Fibroblast of skin of left biceps (primary cell): ENCODE measurements at places on chromosomes 13 and 19.

GRCh38 chr13:99196466-99197116 lies 4.1 kb upstream of the UBAC2 start:
- no peak for DNase-seq

DNA sequence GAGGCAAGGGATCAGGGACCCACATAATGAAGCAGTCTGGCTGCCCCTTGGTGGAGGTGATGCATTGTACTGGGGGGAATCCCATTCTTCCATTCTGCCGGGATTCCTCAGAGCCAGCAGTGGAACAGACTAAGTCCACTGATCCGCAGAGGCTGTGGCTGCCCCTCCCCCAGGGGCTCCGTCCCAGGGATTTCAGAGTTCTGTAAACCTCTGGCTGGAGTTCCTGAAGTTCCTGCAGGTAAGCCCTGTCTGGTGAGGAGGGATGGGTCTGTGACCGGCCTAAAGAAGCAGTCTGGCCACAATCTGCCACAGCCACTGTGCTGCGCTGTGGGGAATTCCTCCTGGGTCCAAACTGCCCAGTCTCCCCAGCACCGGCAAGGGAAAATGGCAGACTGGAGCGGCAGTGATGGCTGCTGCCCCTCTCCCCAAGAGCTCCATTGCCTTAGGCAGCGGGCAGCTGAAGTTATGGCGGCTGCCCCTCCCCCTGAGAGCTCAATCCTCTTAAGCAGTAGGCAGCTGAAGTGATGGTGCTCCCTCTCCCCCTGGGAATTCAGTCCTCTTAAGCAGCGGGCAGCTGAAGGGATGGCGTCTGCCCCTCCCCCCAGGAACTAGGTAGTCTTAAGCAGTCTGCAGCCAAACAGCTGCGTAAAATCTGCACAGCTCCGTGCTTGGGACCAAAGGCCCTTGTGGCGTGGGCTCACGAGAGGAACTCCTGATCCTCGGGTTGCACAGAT lies 155.7 kb downstream of the PCDH17 start:
- DNase-seq: no peak

- DNase-seq: no peak
Observed at GRCh38 chr19:18321734-18322102, 1.2 kb downstream of the LSM4 start.

DNA sequence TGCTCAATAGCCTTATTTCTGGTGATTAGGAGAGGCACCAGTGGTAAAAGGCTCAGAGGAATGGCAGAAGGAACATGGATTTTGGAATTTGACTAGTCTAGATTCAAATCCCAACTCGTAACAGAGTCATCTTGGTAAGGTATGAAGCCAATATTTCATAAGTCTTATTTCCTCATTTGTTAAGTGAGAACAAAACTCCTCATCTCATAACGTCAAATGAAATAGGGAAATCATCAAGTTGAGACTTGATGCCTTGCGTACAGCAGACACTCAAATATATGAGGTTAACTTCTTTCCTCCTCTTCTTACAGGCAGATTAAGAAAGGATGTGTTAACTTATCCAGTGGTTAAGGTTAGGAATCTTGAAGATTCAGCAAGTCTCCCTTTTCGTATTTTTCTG lies 189.2 kb downstream of the DLEU7 start:
- DNase-seq: no peak

GRCh38 chr13:67803118-67803517 lies 573.0 kb upstream of the PCDH9 start:
- DNase-seq: no peak

DNA sequence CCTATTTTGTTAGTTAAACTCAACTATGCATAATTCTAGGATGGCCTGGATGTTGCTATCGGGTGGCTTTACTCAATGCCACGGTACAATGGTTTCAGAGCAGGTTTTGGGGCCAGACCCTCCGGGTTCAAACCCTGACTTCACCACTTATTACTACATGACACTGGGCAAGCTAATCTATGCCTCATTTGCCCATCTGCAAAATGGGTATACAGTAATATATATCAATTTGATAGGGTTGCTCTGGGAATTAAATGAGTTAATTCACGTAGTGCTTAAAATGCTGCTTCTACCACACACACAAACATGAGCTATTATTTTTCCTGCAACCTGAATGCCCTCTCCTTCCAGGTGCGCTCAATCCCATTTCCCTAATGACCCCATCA lies 839 bp downstream of the ESD start:
- no peak for DNase-seq

DNA sequence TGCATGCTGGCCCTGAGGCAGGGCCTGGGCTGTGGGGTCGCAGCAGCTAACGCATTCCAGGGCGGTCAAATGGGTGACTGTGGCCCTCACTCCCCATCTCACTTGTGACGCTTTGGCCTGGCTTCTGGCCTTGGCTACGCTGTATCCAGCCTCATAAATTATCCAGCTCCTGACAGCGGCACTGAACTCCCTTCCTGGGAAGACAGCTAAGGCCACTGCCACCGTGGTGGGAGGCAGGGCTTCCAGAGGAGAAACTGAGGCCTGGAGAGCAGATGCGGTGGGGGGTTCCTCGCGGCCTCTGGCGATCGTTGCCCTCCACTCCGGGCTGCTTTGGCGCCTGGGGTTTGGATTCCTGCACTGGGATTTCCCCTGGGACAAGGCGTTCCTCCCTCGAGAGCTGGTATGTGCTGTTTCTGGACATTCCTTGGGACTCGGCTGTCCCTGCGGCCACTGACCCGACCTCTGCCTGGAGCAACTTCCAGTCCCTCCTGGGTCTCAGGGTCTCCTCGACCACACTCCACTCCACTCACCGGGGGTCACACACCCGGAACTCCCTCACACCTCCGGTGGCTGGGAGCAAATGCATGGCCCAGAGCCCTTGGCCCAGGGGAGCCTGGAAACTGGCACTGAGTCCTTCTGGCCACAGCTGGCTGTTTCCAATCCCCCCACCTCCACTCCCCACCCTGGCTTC lies 3.4 kb downstream of the TBXA2R start:
- DNase-seq: no peak

GRCh38 chr13:57137585-57137984 lies 3.1 kb upstream of the PRR20A start:
- no peak for DNase-seq

- no peak for DNase-seq
Observed at GRCh38 chr13:49546561-49546960, 38.8 kb downstream of the RCBTB1 start.

DNA sequence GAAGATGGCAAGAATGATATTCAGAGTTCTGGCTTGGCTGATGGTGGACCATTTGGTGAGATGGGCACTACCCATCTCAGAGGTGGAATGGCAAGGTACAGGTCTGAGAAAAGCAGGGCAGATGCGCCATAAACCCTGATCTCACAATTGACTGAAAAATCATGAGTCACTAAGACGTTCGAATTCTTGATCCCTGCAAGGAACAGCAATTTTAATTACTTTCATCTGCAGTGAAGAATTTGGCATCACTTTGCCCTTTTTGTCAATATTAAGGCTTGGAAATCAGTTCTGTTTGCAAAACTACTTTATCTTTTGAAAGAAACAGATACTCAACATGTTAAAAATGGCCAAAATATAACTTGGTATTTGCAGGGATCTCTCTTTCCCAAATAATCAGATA lies 38.1 kb downstream of the HTR2A start:
- no peak for DNase-seq

- no peak for DNase-seq
Observed at GRCh38 chr19:35733180-35734125, 8.8 kb downstream of the IGFLR1 start.

DNA sequence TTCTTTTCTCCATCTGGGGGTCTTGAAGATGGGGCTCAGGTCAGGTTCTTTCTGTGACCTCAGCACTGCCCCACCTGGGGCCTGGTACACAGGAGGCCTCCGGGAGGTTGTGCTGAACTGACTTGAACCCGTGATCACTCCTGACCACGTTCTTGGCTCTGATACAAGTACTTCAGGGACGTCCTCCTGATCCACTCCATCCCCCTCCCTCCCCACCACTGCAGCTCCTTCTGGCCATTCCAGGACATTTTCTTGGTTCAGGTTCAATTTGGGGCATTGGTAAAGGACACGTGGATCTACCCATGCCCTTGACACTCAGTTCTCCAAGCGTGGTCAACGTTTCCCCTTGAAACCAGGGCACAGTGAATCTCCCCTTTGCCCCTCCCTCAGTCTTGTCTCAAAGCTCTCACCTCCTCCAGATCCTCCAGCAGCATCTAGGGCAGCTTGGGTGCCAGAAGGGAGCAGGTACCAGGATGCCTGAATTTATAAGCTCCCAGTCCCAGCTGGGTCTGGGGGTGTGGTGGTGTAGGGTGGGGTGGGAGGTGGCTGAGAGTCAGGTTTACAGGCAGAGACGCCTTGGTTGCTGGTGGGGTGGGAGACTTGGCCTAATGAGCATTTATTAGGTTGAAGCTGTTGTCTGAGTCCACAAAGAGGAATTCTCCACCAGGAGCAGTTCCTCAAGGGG lies at the start of gene KLK15:
Gene KLK15, minus strand, starts transcription at position 458 of the 685 bp plus-strand sequence. CDS start 2,082 bp downstream, outside the sequence.
- DNase-seq: no peak

DNA sequence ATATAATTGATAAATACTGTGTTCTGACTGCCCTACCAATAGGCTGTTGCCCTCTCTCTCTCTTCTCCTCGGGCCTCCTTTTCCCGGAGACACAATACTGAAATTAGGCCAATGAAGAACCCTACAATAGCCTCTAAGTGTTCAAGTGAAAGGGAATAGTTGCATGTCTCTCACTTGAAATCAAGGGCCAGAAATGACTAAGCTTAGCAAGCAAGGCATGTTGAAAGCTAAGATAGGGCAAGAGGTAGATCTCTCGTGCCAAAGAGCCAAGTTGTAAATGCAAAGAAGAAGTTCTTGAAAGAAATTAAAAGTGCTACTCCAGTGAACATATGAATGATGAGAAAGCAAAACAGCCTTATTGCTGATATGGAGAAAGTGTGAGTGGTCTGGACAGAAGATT lies 13.3 kb downstream of the KATNAL1 start:
- no peak for DNase-seq

- no peak for DNase-seq
Observed at GRCh38 chr13:33937373-33938098, 119.6 kb downstream of the RFC3 start.

- no peak for DNase-seq
Observed at GRCh38 chr13:89324582-89324981, 1653.4 kb downstream of the SLITRK5 start.

GRCh38 chr19:39247701-39248664 lies 673 bp downstream of the IFNL4 start:
- no peak for DNase-seq

DNA sequence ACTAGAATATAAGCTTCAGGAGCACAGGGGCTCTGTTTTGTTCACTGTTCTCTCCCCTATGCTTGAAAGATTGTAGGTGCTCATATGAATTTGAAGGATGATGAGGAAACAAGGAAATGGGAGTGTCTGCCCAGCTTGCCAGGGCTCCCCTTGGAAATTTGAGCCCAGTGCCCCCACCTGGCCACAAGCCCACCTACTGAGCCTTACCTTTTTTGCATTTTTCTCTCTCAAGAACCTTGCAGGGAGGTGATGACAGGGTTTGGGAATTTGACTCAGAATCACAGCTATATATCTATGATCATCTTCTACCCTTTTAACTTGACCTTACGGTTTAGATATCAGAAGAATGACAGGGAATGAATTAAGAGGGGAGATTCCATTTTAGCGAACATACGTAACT lies 33.8 kb downstream of the SERP2 start:
- DNase-seq: no peak
